ENCODE measurements at places on chromosomes 1 and 21.

DNA sequence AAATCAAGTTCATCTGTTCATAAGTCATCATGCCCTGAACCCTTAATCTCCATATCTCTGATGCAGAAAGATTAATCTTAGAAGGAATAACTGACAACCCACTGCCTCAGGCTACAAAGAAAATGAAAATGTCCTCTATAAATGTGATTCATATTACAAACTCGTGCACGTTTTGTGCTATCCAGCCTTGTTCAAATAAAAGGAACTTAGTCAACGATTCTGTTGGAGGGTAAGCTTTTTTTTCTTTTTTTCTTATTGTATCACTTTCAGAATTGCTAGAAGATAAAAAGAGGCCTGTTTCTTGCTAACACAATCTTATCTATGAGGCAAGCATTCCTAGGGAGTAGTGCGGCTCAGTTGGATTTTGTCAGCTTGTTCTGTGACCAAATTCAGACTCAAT lies 228.4 kb downstream of the TM2D1 start:
- DNase-seq = no peak

DNA sequence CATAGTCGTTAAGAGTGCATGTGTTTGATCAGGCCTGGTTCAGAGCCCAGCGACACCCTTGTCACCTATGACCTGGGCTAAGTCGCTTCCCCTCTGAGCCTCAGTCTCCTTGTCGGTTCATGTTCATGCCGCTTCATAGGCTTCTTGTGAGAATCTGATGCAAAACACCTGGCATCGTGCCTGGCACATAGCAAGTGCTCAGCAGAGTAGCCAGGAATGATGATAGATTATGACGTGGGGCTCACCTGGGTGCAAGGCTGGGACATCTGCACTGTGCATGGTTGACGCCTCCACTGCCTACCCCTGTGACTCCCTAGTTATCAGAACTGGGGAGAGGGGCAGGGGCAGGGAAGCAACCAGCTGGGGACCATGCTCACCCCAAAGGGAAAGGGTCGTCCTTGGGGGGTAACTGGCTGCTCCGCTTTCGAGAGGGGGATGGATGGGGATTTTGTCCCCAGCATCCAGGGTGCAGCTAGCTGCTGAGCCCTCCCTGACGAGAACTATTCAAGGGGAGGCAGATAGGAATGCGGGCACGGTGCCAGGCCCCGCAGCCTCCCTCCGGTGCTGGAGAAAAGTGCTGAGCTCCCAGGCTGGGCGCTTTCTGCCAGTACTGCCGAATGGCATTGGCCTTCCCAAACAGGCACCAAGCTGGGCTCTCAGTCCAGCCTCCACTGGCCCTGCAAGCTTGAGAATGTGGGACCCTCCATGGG lies 9.3 kb downstream of the EFHD2 start:
- no peak for DNase-seq

DNA sequence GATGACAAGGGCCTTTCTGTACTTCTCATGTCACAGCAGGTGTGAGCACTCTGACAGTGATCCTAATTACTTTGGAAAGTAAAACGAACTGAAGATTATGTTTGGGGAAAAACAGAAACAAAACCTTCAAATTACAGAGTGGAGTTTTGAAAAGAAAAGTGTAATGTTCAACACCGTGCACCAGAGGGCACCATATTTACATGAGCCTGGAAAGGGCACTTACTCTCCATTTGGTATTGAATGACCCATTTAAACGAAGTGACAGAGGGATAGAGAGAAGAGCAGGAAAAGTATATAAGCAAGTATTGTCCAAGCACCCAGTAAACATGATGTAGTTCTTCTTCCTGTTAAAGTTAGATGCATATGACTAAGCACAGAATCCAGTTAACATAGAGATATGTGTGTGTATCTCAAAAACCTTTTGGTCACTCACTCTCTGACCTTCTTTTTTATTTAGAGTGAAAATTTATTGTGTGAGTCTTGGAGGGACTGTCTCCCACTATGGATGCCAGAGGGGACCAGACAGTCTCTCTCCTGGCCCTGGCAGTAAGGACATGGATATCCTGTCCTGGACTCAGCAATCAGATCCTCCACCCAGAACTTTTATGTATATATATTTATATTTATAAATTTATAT lies 3.8 kb upstream of the RGSL1 start:
- DNase-seq = peak; percentile 70

- DNase-seq = no peak
Observed at GRCh38 chr21:45607021-45607908, 36.3 kb upstream of the PCBP3 start.

DNA sequence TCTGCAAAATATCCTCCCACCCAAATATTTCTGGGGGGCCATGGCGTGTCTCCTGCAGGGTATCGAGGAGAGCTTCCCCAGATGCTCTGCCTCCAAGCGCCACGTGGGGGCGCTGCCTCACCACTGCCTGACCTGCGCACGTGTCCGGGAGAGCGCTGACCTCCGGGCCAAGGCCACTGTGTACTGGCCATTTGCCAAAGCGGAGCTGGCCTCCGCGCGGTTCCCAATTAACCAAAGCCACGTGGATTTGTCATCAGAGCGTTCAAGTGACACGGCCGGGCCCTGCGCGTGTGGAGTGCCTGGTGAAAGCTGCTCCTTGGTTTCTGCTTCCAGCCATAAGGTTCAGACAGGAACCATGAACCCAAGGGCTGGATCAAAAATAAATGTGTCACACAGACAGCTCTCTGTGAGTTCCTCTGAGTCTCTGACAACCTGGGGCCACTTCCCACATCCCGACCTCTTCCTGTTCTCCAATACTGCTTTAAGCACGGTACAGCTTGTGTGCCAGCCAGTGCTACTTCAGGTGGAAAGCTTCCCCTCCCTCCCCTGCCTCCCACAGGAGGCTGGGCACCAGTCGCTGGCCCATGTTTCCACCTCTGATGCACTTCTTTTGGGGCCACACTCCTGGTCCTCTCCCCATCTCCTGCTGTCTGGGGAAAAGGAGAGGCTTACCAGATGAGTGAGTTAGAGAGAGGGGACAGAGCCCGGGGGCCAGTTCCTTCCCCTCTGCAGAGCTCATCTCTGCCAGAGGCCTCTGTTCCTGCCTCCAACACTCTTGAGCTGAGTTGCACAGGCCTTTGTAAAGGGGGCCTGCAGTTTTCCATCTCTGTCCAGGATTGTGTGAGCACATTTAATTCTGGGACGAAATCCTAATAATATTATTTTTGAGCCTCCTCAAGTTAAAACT lies 26.1 kb downstream of the ZP4 start:
- peak; percentile 30 for DNase-seq

- no peak for DNase-seq
Observed at GRCh38 chr1:28530456-28530855, 22.4 kb upstream of the TRNAU1AP start.

DNA sequence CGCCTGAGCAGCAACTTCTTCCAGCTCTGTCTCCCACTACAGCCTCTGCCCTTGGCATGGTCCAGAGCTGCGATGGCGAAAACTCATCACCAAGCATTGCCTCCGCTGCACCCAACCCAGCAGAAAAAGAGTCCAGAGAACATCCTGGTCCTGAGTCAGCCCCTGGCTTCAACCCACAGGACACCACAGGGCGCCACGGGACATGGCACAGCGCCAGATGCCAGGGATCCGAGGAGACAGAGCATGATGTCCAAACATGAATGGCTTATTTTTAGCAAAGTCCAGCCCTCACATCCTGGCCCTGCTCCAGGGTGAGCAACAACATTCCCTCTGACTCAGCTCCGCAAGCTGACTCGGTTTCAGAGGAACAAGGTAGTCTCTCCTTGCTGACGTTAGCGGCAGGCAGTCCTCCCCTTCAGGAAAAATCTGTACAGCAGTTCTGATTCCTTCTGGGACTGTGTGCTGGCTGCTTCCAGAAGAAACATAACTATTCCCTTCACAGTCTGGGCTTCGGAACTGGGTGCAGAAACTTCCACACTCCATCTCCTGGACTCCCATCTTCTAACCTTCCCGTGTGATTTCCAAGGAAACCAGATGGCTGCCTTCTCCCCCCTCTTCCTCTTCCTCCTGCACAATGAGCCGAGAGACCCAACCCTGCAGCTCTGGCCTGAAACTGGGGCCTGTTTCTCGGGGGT lies 131.3 kb downstream of the TOMM20 start:
- DNase-seq = peak; percentile 93

- DNase-seq = no peak
Observed at GRCh38 chr1:17250601-17251000, 1.7 kb downstream of the PADI3 start.

DNA sequence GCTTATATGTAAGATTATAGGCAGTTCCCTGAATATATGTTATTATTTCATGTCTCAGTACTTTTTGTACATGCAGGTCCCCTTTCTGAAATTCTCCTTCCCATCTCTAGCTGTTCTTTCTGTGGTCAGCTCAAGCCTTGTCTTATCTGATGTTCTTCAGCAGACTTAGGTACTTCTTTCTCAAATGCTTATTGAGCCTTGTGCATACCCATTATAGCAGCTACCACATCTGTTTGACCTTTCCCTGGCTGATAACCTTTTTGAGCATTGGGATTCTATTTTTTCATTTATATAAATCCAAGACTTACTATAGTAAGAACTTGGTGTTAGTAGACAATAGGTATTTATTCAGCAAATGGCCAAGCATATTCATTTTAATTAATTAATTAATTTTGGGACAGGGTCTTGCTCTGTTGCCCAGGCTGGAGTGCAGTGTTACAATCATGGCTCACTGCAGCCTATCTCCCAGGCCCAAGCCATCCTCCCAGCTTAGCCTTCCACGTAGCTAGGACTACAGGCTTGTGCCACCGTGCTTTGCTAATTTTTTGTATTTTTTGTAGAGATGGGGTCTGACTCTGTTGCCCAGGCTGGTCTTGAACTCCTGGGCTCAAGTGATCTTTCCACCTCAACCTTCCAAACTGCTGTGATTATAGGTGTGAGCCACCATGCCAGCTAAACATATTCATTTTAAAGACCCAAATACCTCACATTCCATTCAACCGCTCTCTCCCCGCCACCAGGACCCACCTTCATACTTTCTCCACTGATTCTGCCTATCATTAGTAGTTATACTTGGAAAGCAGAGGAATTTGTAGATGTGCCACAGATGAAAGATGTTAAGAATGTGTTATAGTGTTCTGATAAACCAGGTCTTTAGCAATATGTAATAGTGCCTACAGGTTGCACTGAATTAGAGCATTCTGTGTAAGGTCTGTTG lies 16.7 kb downstream of the TIPRL start:
- no peak for DNase-seq

Measured in AG20443 (cell line).